ENCODE measurements at places on chromosomes 16 and 17. TPM values are rescaled to one million over a fixed set of nuclear protein-coding genes. Genes with fewer than 3 reads are reported as not detected.

The PPL gene
- total RNA-seq: 22.6 TPM

The ZPBP2 gene
- total RNA-seq: not detected

The OR1F1 gene
- total RNA-seq: not detected

The CMTM2 gene
- total RNA-seq: 1.7 TPM

The GNGT2 gene
- total RNA-seq: not detected

The NXPH3 gene
- 131 TPM for total RNA-seq

The PPM1E gene
- total RNA-seq: not detected

The AATK gene
- 6.1 TPM for total RNA-seq

The PEX12 gene
- total RNA-seq: 2.8 TPM

DNA sequence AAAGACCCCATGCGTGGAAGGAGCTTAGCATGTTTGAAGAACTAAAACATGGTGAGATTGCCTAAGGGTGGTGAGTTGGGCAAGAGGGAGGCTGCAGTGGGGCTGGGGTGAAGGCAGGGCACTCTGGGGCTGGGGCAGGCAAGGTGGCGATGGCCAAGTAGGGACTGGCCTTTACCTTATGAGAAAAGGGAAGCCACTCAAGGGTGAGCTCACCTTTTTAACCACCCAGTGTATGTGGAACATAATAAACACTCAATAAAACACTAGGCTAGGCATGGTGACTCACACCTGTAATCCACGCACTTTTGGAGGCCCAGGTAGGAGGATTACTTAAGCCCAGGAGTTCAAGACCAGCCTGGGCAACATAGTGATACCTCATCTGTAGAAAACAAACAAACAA, 37.7 kb downstream of the LYRM9 start:
- H3K4me1 ChIP-seq: no peaks in the 10 kb centered on the region
- no peak overlapping the region for H3K27ac ChIP-seq
- H3K36me3 ChIP-seq: no peaks in the 10 kb centered on the region
- H3K27me3 ChIP-seq: no peaks in the 10 kb centered on the region
- DNase-seq: no peak

- no peak for DNase-seq
- H3K27me3 ChIP-seq: no peaks in the 10 kb centered on the region
- H3K4me3 ChIP-seq: no peak overlapping the region
- H3K4me1 ChIP-seq: no peaks in the 10 kb centered on the region
These were observed 3.2 kb downstream of the TRPV3 start for GRCh38 chr17:3554440-3554839.

DNA sequence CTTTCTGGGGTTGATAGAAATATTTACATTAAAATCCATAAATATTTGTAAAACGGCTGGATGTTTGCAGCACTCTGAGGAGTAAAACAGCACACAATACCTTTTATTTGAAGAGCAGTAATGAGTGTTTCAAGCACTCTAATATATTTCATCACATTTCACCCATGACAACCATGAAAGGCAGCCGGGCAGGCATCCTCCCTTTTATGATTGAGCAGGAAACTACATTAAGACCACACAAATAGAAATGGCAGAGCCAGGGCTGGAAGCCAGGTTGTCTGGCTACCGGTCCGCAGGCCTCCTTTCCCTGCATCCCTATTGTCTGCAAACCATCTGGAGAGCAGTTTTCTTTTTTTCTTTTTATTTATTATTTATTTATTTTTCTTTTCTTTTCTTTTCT, 23.1 kb upstream of the GPRC5C start:
- H3K4me1 ChIP-seq: no peaks in the 10 kb centered on the region
- H3K36me3 ChIP-seq: no peaks in the 10 kb centered on the region
- H3K27me3 ChIP-seq: no peaks in the 10 kb centered on the region
- H3K27ac ChIP-seq: no peak overlapping the region
- H3K4me3 ChIP-seq: no peak overlapping the region
- DNase-seq: no peak

DNA sequence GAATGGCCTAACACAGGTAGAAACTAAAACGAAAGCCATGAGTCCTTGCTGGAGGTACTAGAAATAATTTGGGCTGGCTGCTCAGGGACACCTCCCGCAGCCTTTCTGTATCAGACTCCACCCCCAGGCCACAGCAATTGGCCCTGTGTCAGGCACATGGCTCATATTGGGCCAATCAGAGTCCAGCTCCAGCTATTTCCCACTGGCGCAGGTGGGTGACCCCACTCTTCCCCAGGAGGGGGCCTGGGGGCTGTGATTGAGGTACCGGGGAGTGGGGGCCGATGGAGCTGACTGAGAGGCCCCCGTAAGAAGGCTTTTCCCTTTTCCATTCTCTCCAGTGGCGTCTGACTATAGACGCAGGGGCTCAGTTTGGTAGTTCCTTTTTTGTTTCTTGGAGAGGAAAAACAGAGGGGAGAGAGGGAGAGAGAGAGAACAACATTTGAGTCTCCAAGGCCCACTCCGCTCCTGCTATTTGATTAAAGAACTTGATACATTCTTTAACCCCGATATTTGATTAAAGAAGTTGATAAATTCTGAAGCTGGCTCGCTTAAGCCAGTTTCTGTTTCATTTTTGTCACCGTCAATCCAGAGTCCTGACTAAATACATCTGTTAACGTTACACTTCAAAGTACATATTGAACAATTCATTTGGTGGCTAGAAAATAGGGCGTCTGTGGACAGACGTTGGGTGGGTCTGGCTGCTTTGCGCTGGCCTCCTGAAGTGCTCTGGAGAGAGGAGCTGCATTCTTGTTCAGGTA, 26.3 kb downstream of the FOXL1 start:
- no peaks in the 10 kb centered on the region for H3K36me3 ChIP-seq
- peak overlapping the region; percentile 68 for H3K4me3 ChIP-seq
- DNase-seq: no peak
- peak overlapping the region; percentile 89 for H3K27ac ChIP-seq

GRCh38 chr16:51649631-51650030, 498.6 kb upstream of the SALL1 start:
- H3K27me3 ChIP-seq: no peaks in the 10 kb centered on the region
- no peak for DNase-seq
- H3K4me3 ChIP-seq: no peak overlapping the region
- H3K36me3 ChIP-seq: no peaks in the 10 kb centered on the region

DNA sequence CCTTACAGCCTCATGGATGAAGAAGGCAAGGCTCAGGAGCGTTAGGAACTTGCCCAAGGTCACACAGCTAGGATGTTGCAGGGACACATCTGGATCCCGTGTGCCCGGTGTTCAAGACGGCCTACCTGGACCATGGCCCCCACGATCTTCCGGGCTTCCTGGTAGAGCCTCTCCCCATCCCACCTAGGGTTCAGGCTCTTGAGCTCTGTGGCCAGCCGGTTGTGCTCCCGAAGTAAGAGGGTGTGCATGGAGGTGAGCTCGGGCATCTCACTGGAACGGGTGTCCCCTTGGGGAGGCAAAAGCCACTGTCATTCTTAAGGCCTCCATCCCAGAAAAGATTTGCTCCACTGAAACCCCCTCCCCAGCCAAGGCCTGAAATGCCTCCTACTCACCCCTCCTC, 5.3 kb downstream of the MPO start:
- no peaks in the 10 kb centered on the region for H3K4me1 ChIP-seq
- no peak for DNase-seq
- no peaks in the 10 kb centered on the region for H3K27me3 ChIP-seq
- no peak overlapping the region for H3K27ac ChIP-seq

GRCh38 chr16:81376880-81377279, 62.1 kb downstream of the GAN start:
- no peaks in the 10 kb centered on the region for H3K27me3 ChIP-seq
- peaks cover 6% of the 10 kb centered on the region for H3K36me3 ChIP-seq
- H3K4me1 ChIP-seq: no peaks in the 10 kb centered on the region
- H3K27ac ChIP-seq: no peak overlapping the region

- no peak overlapping the region for H3K4me3 ChIP-seq
- H3K36me3 ChIP-seq: no peaks in the 10 kb centered on the region
- H3K27me3 ChIP-seq: no peaks in the 10 kb centered on the region
- H3K27ac ChIP-seq: no peak overlapping the region
These were observed 5.9 kb downstream of the TSPOAP1 start for GRCh38 chr17:58322581-58323185.

DNA sequence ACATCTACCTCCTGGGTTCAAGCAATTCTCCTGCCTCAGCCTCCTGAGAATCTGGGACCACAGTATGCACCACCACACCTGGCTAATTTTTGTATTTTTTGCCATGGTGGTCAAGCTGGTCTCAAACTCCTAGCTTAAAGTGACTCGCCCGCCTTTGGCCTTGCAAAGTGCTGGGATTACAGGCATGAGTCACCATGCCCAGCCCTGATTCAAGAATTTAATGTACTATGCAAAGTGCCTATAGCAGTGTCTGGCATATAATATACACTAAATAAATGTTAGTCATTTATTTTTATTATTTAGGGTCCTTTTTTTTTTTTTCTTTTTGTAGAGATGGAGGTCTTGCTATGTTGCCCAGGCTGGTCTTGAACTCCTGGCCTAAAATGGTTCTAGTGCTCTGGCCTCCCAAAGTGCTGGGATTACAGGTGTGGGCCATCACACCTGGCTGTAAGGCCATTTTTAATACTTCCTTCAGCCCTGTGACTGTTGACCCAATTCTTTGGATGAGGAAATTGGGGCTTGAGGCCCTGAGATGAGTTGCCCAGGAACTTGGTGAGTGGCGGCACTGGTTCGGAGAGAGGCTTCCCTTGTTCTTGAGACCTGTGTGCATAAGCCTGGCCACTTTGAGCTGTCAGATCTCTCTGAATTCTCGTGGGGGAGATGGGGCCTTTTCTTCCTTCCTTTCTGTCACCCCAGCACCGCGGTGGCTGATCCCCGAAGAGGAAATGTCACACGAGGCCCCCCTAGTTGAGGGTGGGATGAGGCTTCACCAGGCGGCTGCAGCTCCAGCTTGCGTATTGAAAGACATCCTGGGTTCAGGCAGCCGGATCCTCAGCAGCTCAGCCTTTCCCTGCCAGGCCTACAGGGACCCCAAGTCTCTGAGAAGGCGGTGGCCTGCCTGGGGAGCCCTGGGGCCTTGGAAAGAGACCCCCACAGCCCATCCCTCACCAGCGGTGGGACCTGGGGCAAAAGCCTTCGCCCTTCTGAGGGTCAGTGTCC, 38.7 kb downstream of the LAT start:
- no peak overlapping the region for H3K27ac ChIP-seq
- DNase-seq: no peak
- no peaks in the 10 kb centered on the region for H3K36me3 ChIP-seq
- H3K4me3 ChIP-seq: no peak overlapping the region
- no peaks in the 10 kb centered on the region for H3K4me1 ChIP-seq

GRCh38 chr17:42227849-42228700, 33.8 kb upstream of the GHDC start:
- peak overlapping the region; percentile 23 for H3K27ac ChIP-seq
- no peaks in the 10 kb centered on the region for H3K27me3 ChIP-seq
- H3K36me3 ChIP-seq: peaks cover 9% of the 10 kb centered on the region
- no peak for DNase-seq
- H3K4me1 ChIP-seq: peaks cover 8% of the 10 kb centered on the region

DNA sequence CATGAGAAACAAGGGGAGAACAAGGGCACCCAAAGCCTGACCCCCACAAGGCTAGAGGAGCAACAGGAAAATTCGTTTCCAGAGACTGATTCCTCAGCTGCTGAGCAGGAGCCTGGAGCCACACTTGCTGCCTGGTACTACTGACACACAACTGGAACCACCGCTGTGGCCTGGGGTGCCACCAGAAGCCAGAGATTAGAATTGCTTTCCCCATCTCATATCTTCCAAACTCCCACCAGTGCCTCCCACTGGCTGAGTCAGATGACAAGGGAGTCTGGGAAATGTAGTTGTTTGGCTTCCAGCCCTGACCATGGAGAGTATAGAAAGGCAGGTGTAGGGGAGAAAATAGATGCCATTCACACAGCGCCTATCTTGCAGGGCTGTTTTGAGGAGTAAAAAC, 4.1 kb upstream of the TMEM11 start:
- H3K4me1 ChIP-seq: peaks cover 14% of the 10 kb centered on the region
- H3K4me3 ChIP-seq: no peak overlapping the region
- no peaks in the 10 kb centered on the region for H3K36me3 ChIP-seq
- no peak for DNase-seq

DNA sequence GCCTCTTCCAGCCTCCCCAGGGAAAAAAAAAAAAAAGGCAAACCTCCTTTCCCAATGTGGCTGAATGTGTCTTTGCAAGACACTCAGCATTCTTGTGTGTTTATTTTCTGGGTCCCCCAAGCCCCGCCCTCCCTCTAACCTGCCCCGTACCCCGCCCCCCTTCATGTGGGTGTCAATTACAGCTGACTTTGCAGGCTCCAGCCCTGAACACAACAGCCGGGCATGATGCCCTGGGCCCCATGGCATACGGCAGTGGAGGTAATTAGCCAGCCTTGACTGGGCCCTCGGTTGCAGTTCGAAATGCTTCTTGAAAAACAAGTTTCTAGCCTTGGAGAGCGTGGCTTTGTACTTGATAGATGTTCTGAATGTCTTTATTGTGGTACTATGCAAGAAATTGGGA, 354.7 kb upstream of the RBFOX1 start:
- H3K27me3 ChIP-seq: no peaks in the 10 kb centered on the region
- no peaks in the 10 kb centered on the region for H3K36me3 ChIP-seq
- H3K27ac ChIP-seq: no peak overlapping the region
- no peak overlapping the region for H3K4me3 ChIP-seq
- no peak for DNase-seq
- no peaks in the 10 kb centered on the region for H3K4me1 ChIP-seq

DNA sequence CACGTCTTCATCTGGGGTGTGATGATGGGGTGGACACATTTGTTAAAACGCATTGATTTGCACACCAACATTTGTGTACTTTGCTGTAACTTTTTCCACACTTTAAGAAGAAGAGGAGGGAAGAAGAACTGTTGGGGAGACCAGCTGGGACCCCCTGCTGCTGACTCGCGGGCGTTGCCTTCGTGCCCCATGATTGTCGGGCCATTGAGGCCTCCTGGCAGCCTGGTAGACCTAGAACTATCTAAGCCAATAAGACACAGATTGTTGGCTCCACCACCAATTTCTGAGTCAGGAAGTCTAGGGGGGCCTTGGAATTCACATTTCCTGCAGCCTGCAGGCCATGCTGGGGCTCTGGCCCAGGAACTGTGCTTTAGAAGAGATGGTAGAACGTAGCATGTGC, 105.5 kb downstream of the TNFRSF13B start:
- H3K27me3 ChIP-seq: no peaks in the 10 kb centered on the region
- H3K4me3 ChIP-seq: no peak overlapping the region
- no peak overlapping the region for H3K27ac ChIP-seq
- H3K36me3 ChIP-seq: no peaks in the 10 kb centered on the region

GRCh38 chr17:8153525-8153956, 1.3 kb upstream of the PER1 start:
- H3K36me3 ChIP-seq: peaks cover 22% of the 10 kb centered on the region
- peak overlapping the region; percentile 100 for H3K27ac ChIP-seq
- H3K4me1 ChIP-seq: peaks cover 52% of the 10 kb centered on the region
- H3K27me3 ChIP-seq: no peaks in the 10 kb centered on the region

- no peaks in the 10 kb centered on the region for H3K36me3 ChIP-seq
- DNase-seq: no peak
- H3K27ac ChIP-seq: no peak overlapping the region
These were observed 204.7 kb downstream of the HS3ST4 start for GRCh38 chr16:25896411-25896810.

DNA sequence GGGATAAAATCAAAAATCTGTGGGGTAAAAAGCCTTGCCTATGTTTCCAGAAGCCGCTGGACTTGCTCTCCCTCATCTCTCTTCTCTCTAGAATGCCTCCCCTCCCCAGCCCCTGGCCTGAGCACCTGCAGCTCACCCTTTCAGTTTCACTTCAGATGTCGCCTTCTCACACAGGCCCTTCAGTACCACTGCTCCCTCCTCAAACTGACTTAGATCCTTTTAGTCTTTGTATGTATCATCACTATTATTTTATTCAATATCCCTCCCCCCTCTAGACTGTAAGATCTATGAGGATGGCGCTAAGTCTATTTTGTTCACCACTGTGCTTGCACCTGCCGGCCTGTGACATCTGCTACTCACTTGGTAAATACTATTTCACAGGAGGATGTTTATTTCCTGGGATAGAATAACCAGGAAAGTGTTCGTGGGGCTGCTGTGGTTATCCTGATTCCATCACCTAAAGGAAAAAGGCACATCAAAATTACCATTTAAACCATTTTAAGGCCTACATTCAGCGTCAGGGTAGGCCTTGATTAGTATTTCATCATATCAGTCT, 122.3 kb downstream of the MRTFB start:
- no peak overlapping the region for H3K4me3 ChIP-seq
- H3K4me1 ChIP-seq: peaks cover 4% of the 10 kb centered on the region
- H3K36me3 ChIP-seq: no peaks in the 10 kb centered on the region

Data from thoracic aorta (tissue), 2 donors.